GM06990 (cell line): ENCODE measurements at places on chromosomes 1 and 21.
A peak's percentile ranks its signal among the peaks of the same experiment; 100 is the strongest.

- DNase-seq = peak; percentile 86
These were observed at the start of gene MTX1 for GRCh38 chr1:155208541-155209311. TSS of gene MTX1 (plus strand) at chr1:155208695. CDS start at chr1:155208805, 110 bp downstream.

GRCh38 chr1:85464497-85465098, 361 bp downstream of the DDAH1 start:
- DNase-seq = peak; percentile 50

GRCh38 chr1:216739793-216740192, 16.6 kb upstream of the ESRRG start:
- no peak for DNase-seq

DNA sequence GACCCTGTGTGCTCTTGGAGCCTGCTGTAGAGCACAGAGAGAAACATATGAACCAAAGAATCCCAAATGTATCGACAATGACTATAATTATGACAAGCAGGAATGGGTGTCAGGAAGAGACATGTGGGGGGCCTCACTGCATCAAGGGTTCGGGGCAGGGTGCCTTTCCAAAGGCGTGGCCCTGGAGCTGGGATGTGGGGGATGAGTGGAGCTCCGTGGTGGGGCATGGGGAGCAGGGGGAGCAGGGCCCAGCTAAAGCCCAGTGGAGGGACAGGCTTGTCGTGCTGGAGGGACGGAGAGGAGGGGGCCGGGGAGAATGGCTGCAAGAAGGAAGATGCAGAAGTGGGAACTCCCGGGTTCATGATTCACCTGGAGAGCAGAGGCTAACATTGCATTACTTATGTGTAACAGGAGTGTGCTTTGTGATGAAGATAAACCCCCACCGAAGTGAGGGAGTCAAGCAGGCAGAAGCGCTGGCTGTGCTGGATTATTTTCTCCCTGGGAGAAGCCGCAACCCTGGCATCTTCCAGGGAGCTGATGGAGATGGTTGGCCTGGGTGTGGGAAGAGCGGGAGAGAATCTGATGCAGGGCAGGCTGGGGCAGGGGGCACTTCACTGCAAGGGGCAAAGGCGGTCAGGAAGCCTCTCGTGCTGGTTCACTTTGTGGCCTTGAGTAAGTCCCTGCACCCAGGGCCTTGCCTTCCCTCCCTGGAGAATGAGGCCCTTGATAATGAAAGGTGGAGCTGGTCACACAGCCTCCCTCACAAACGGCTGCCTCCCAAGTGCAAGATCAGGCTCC, 124.6 kb upstream of the RUNX3 start:
- DNase-seq = no peak

DNA sequence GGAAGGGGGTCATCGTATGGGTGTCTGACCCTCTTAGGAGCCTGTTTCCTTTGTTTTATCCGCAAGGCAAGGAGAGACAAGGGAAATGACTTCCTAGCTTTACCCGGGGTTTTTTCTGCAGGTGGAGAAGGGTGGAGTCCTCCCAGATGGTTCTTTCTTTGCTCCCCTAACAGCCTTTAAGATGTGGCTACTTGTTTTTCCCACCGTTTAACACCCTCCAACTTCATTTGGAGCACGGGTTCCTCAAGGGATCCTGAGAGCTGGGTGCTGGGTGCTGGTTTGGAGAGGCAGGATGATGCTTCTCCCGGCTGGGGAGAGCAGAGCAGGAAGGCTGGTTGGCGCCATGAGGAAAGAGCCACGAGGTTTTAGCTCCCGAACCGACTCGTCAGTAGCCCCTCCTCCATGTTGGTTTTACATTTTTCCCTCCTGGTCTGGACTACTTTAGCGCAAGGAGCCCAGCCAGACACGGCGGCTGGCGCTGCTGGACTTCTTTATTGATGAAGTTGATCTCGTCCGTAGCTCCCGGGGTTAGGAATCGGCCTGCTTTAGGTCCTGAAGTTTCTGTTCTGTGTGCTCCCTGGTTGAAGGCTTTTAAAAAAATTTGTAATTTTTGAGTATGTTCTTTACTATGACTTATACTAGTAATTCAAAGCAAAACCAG, 1.4 kb downstream of the UCK2 start:
- DNase-seq = peak; percentile 69

DNA sequence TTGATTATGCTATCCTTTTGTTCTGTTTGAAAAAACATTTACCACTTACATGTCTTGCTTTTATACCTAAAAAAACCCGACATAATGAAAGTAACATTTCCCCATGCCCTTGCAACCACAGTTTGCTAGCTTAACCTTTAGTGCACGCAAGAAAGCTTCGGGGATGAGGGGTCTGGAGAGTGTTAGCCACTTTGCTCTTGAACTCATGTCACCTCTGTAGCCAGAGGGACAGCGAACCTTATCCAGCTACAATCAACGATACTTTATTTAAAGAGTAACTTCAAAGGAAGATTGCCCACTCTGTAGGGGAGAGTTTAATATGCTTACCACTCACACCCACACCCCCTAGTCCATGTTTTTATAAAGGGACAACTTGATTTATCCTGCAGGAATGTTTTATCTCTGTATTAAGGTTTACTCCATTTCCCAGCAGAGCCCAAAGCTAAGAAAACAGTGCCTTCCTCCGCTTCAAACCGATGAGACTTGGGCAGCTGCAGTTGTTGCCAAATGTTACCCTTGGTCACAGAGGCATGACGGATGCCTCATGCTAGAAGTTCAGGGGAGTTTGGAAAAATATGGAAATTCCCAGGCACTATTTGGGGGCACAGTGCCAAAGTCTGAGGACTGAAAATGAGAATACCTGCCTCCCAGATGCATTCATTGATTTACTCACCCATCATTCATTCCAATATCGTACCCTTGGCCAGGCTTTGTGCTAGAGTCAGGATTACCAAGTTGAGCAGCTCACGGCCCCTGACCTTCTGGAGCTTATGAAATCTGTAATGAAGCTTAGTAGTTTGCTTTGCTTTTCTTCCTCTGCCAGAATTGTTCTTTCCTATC, 61.4 kb upstream of the VCAM1 start:
- DNase-seq = no peak

GRCh38 chr21:29892379-29892778, 47.4 kb downstream of the GRIK1 start:
- no peak for DNase-seq

DNA sequence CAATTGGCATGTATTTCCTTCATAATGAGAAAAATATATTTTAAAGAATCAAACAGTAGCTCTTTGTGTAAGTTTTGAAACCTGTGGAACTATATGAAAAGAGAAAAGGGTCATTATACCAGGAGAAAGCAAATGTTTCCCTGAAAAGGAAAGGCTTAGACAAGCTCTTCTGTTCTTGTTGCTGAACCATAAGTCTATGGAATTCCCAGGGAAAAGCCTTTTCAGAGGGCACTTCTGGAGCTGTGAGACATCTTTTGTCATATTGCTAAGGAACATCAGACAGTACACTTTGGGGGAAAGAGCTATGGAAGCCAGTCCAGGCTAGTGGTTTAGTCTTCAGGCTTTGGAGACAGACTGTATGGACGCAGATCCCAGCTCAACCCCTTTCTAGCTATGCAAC, 12.1 kb upstream of the SHCBP1L start:
- DNase-seq = no peak

- DNase-seq = no peak
These were observed 478.2 kb upstream of the VAMP3 start for GRCh38 chr1:7292714-7293419.

DNA sequence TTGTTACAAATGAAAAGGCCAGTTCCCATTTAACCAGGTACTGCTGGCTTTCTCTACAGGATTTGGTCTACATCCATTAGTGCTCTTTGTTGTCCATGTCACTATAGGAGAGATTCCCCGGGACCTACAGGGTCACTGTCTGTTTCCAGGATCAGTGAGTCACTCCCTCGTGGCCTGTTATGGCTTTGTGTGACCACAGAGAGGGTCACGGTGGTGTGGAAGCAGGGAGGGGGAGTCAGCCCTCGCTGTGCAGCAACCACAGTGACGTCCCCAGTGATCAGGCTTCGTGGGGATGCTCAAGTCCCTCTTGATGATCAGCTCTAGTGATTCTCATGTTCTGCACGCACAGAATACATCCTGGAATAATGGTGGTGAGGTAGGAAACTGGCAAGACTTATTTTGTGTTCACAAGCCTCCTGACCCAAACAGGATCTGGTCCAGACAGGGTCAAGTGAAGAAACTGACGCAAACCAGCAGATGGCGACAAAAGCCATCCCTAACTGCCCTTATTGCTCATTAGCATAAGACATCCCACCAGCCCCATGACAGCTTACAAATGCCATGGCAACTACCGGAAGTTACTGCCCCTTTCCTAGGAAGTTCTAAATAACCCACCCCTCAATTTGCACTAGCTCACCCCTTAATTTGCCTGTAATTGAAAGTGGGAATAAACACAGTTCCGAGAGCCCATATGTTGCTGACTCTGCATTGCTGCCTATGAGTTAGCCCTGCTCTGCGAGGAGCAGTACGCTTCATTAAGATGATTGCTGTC, 98.5 kb downstream of the DISC1 start:
- DNase-seq = no peak

DNA sequence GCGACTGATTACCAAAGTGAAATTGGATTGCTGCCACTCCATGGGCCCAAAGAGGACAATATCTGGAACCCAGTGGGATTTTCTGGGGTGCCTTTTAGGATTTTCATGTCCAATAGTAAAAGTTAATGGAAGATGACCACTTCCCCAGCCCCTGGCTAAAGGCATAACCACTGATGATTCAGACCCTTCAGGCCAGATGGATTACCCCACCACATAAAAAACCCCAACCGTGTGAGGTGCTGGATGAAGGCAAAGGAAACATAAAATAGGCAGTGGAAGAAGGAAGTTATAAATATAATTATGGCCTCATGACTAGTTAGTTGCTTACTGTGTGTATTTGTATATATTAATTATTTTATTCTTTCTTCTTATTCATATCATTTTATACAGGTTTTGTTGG, 40.2 kb upstream of the IL10 start:
- DNase-seq = no peak

DNA sequence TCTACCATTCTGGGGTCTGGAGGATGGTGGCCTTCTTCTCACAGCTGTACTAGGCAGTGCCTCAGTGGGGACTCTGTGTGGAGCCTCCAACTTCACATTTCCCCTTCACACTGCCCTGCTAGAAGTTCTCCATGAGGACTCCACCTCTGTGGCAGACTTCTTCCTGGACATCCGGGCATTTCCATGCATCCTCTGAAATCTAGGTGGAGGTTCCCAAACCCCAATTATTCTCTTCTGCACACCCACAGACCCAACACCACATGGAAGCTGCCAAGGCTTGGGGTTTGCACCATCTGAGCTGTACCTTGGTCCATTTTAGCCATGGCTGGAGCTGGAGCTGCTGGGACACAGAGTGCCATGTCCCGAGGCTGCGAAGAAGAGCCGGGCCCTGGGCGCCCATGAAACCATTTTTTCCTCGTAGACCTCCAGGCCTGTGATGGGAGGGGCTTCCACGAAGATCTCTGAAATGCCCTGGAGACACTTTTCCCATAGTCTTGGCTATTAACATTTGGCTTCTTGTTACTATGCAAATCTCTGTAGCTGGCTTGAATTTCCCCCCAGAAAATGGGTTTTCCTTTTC, 170.5 kb downstream of the FOXD2 start:
- no peak for DNase-seq

DNA sequence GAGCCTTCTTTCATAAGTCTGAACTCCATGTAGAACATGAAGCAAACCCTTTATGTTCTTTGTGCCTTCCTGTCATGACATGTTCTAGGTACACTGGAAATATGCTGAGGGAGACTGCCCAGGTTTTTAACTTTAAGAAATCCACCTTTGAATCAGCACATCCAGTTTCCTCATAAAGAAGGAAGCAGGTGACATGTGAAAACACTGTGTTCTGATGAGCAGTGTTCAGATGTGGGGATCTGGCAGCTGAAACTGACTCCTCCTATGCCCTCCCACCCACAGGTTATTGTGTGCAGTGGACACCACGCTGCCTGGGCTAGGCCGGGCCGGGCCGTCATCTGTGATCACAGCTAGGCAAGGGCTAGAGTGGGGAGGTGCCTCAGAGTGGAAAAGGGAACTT, 51.1 kb downstream of the CNN3 start:
- no peak for DNase-seq

- DNase-seq = no peak
These were observed 464 bp downstream of the PARK7 start for GRCh38 chr1:7962014-7962335.

DNA sequence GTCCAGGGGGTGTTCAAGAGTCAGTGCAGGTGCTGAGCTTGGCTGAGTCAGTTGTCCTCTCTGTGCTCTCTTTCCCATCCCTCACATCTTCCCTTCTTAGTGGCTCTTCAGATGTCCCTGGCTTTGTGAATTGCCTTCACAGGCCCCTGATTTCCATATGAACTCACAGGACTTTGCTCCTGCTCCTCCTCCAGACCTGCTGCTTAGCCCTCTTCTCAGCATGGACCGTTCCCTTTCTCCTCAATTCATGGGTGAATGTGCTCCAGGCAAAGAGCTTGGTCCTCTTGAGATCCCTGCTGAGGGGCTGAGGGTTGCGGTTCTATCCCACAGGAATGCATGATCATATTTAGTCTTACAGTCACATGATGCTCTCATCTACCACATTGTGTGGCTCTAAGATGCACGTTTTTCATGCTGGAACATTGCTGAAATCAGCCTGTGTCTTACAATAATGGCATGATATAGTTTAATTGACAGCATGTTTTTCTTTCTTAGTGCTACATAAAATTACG, 30.5 kb downstream of the CACNA1E start:
- DNase-seq = no peak

DNA sequence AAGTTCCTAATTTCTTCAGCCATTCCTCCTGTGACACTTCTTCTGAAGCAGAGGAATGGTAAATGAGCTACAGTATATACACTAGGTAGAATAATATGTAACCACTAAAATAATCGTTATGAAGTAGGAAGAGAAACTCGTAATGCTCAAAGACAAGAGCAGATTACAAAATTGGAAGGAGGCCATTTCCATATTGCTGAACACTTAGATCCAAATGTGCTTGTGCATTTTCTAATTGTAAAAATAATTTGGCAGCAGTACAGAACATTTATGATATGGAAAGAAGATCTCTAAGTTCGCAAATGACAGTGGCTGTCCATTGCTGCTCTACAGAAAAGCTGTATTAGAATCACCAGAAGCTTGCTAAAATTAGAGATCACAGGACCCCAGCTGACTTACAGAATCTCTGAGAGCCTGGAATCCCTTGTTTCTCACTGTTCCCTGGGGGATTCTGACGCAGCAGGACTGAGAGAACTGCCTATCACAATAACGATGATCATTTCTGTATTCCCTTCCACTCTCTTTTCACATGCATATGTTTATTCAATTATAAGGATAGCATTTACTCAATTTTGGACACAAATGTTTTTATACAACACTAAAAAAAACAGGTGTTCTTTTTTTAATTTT, 242.1 kb downstream of the OMA1 start:
- no peak for DNase-seq

- DNase-seq = no peak
These were observed 493.4 kb downstream of the AJAP1 start for GRCh38 chr1:5147806-5148205.

GRCh38 chr1:64754173-64754572, 9.3 kb downstream of the RAVER2 start:
- no peak for DNase-seq

- no peak for DNase-seq
These were observed 20.2 kb downstream of the ETS2 start for GRCh38 chr21:38825921-38826320.

- no peak for DNase-seq
These were observed 134.5 kb upstream of the MAGI3 start for GRCh38 chr1:113255720-113256347.

GRCh38 chr1:30336550-30337323, 386.6 kb downstream of the MATN1 start:
- no peak for DNase-seq
